T-cell (primary cell): ENCODE measurements at places on chromosomes 2 and 18. TPM values are rescaled to one million over a fixed set of nuclear protein-coding genes. Genes with fewer than 3 reads are reported as not detected.

LINC00305 gene
- not detected for total RNA-seq

FAP gene
- not detected for total RNA-seq

NOSTRIN gene
- total RNA-seq, result 0.82 TPM

ZAP70 gene
- total RNA-seq, result 474 TPM

CPLX4 gene
- total RNA-seq, result not detected
